ENCODE measurements at places on chromosomes 7 and 10. TPM values are rescaled to one million over a fixed set of nuclear protein-coding genes. Genes with fewer than 3 reads are reported as not detected.

The STK32C gene
- total RNA-seq: 8.4 TPM

The CFAP69 gene
- 2.6 TPM for total RNA-seq

The FKBP9 gene
- total RNA-seq: 176 TPM

The ZNF239 gene
- total RNA-seq: 9.4 TPM

The ATOH7 gene
- not detected for total RNA-seq

The NOS3 gene
- 4.7 TPM for total RNA-seq

The ZPBP gene
- total RNA-seq: not detected

The NEUROD6 gene
- not detected for total RNA-seq

The TPST1 gene
- total RNA-seq: 39.7 TPM

The LIPN gene
- total RNA-seq: not detected

The UNCX gene
- not detected for total RNA-seq

The TEX36 gene
- not detected for total RNA-seq

The NPVF gene
- not detected for total RNA-seq

The ATG9B gene
- not detected for total RNA-seq

The GATA3 gene
- total RNA-seq: 0.52 TPM

The SYNPO2L gene
- 17.2 TPM for total RNA-seq

The FKBP6 gene
- total RNA-seq: under 0.01 TPM

The IKZF1 gene
- total RNA-seq: 2.1 TPM

The SUGCT gene
- 12.0 TPM for total RNA-seq

The INSYN2A gene
- total RNA-seq: under 0.01 TPM

The ZNF777 gene
- total RNA-seq: 2.1 TPM

The POM121L12 gene
- total RNA-seq: not detected

The CAMK2G gene
- 16.2 TPM for total RNA-seq

The AKR1E2 gene
- total RNA-seq: 46.4 TPM

The FAM25G gene
- not detected for total RNA-seq

The ABI1 gene
- 23.0 TPM for total RNA-seq

The PBLD gene
- 3.7 TPM for total RNA-seq

The VPS37D gene
- 3.1 TPM for total RNA-seq

The LRRC4 gene
- 1.0 TPM for total RNA-seq

All from skeletal muscle tissue (tissue), 5 donors.